Astrocyte of the cerebellum (primary cell): ENCODE measurements at places on chromosomes 5 and 9.

- no peak for DNase-seq
Measured at GRCh38 chr5:40191150-40191549, 488.6 kb upstream of the PTGER4 start.

DNA sequence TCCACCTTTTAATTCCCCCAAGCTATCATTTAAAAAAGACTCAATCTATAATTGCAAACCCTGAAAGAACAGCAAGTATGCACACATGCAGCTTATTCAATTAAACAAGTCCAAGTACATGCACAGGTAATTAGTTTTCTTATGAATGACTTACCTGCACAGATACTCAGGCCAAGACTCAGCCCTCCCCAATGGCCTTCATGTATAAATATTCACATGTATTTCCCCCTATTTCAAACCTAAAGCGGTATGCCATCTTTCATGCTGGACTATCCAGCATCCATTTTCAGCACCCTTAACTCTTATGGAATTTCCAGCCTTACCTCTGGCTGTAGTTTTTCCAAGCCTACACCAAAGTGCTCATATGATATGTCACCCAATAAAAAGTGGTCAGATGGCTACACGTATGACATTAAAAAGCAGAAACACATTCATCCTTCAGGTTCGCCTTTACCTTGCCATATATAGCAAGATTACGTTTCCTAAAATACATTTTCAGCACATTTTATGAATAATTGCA, 205.5 kb downstream of the MEF2C start:
- DNase-seq: no peak

GRCh38 chr5:97891971-97892370, 708.9 kb upstream of the RIOK2 start:
- DNase-seq: no peak

DNA sequence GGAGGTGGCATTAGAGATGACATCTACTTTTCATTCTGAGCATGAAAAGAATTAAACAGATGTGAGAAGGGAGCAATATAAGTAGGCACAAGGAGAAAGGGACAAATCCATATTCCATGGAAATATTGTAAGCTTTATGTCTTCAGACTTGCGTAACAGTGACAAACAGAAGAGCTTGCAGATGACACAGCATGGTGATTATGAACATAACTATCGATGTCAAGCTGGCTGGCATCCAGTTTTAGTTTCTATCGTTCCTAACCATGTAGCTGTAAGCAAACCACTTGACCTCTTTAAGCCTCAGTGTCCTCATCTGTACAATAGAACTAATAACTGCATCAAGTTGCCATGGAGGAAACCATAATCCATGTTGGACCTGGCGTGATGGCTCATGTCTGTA, 246.7 kb upstream of the ADRA1B start:
- no peak for DNase-seq

DNA sequence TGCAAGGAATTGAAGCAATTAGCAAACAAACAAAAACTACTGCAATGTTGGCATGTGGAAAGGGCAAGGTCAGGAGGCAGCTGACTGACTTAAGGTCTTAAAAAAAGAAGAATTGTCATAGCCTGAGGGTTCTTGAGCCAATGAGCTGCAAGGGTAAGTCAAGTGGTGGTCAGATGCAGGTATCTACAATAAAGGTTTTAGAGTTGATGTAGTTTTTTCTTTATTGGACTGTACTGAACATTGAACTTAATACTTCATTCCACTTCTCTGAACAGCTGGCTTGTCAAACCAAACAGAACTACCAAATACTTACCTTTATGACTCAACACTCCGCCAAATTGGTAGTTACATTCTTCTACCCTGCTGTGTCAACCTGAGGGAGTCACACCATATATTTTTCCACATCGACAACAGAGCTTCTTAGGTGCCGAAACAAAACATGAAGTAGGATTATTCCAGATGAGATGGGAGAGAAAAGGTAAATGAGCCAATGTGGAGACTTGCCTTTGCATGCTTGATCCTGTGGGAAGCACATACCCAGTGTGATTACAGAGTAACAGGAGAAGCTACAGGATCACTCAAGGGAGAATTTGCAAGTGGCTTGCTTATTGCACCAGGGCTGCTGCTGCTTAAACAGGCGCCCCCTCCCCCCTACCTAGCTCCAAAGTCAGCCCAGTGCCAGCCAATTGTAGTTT, 35.3 kb downstream of the EQTN start:
- no peak for DNase-seq

- no peak for DNase-seq
Measured at GRCh38 chr9:36956908-36957307, 77.2 kb downstream of the PAX5 start.

- no peak for DNase-seq
Measured at GRCh38 chr9:2638871-2639673, 17.5 kb downstream of the VLDLR start.

DNA sequence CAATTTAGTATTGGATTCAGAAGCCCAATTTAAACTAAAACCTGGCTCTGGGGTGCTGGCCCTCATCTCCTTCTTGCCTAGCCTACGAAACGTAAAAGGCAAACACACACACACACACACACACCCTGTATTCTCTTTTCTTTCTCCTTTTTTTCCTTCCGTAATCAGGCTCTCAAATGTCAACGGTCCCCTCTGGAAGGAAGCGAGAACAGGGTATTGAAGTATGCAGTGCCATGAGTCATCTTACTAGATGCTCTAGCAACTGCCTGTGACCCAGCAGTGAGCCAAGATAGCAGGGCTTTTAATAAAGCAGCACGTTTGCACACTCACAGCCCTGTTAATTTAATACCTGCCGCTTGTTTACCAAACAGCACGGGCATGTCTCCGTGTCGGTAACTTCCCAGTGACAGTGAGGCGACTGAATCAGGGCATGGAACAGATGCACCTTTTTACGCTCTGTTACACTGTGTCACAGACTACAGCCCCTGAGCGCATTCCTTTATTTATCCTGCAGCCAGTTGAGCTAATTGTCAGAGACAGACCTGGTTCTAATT, 243.8 kb downstream of the BNC2 start:
- DNase-seq: peak; percentile 43

DNA sequence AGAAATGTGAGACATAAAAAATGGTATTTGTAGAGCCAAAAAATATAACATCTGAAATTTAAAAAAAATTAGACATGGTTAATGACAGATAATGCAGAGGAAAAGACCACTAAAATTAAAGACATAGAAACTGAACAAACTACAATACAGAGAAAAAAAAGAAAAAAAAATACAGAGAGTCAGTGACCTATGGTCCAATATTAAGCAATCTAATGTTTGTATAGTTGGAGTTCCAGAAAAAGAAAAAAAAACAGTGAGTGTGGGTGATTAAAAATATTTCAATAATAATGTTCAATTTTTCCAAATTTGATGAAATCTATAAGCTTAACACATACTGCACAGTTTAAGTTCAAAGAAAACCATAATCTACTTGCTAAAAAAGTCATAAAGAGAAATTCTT, 207.6 kb downstream of the MPDZ start:
- no peak for DNase-seq

GRCh38 chr5:149054416-149054815, 8.4 kb downstream of the SH3TC2 start:
- no peak for DNase-seq

GRCh38 chr9:136324501-136325300, 2.6 kb upstream of the GPSM1 start:
- no peak for DNase-seq

DNA sequence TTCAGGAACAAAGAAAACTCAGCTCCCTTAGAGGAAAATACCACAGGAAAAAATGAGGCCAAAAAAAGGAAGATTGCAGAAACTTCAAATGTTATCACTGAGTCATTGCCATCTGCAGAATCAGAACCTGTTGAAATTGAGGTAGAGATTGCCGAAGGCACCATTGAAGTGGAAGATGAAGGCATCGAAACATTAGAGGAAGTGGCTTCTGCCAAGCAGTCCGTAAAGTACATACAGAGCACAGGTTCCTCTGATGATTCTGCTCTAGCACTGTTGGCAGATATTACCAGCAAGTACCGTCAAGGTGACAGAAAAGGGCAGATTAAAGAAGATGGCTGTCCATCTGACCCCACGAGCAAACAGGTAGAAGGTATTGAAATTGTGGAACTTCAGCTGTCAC, 30.8 kb upstream of the NIM1K start:
- no peak for DNase-seq

- DNase-seq: peak; percentile 27
Measured at GRCh38 chr5:112174959-112175594, 244.0 kb downstream of the EPB41L4A start.

GRCh38 chr5:14175381-14175780, 32.2 kb downstream of the TRIO start:
- DNase-seq: no peak

- DNase-seq: no peak
Measured at GRCh38 chr9:70491426-70492318, 77.2 kb upstream of the KLF9 start.

DNA sequence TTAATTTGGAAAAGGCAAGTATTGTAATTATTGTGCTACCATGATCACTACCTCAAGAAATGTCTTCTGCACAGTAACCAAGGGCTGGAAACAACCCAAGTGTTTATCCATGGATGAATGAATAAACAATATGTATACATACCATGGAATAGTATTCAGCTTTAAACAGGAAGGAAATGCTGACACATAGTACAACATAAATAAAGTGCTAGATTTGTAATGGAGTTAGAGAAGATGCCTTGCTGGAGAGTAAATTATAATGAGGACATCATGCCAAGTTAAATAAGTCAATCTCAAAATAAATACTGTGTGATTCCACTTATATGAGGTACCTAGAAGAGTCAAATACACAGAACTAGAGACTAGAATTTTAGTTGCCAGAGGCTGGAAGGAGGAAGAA, 160.0 kb downstream of the CCDC192 start:
- no peak for DNase-seq

DNA sequence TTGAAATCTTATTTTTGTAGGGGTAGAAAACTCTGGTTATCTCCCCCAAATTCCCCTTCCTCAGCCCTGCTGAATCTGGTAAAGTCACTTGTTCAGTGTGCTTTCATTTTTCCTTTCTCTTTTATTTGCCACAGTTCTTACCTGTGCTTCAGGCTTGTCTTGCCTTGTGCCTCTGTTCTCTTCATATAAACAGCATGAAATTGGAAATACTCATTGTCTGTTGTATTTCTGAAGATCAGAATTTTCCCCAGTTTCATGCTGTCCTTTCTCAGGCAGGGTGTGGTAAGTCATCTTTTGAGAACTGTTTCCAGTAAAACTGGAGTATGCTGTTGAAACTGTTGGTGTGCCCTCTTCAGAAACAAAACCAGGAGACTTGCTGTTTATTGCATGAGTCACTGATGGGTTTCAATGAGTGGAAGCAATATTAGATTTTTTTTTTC, 7.0 kb downstream of the PAM start:
- no peak for DNase-seq

GRCh38 chr5:180648658-180649296, 623 bp downstream of the FLT4 start:
- no peak for DNase-seq

GRCh38 chr9:131049829-131050715, 41.1 kb downstream of the LAMC3 start:
- no peak for DNase-seq

DNA sequence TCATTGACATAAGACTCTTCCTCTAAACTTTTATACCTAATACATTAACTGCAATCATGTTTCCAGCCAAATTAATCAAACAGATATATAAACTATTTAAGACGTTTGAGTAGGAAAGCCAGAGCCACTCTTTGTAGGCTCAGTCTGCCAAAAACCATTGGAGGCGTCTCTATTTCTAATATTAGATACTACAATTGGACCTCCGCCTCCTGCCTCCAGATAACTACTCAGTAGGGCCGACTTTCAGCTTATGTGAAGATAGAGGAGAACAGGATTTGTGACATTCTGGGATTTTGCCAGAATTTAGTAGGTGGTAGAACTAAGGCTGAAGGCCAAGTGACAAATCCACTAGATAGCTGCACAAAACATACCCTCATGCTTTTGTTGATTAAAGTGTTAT, 463.0 kb downstream of the CETN3 start:
- DNase-seq: no peak

GRCh38 chr9:37943345-37944265, 39.7 kb upstream of the SLC25A51 start:
- peak; percentile 94 for DNase-seq
